ENCODE measurements at places on chromosomes 2 and 18.

- no peak for DNase-seq
These were observed 39.0 kb downstream of the VAPA start for GRCh38 chr18:9952633-9953416.

DNA sequence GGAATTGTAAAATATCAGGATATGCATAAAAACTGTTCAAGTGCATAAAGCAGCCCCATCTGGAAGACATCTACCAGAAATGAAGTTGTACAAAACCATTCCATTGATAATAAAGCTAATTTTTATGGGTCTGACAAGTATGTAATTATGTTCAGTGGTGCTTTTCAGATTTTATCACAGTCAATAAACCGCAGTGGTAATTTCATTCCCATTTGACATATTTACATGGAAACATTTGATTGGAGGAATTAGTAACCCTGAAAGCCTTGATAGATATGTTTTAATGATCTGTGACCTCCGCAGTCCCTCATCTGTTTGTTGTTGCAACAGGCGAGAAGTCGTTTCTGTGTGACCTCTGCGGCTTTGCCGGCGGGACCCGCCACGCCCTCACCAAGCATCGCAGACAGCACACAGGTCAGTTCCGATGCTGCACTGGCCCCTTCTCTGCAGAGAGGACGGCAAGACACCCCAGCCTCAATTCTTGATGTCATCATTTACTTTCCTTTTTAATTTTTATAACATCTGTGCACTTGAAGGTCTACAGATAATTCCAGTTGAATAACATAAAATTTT, 283.1 kb downstream of the ZNF407 start:
- DNase-seq: no peak

GRCh38 chr18:28359176-28359575, 182.2 kb upstream of the CDH2 start:
- no peak for DNase-seq

- DNase-seq: no peak
These were observed 1011.3 kb upstream of the CELF4 start for GRCh38 chr18:38576916-38577315.

- no peak for DNase-seq
These were observed 32.9 kb upstream of the NDUFV2 start for GRCh38 chr18:9069601-9070000.

GRCh38 chr2:10620481-10620880, 69.3 kb downstream of the NOL10 start:
- no peak for DNase-seq

DNA sequence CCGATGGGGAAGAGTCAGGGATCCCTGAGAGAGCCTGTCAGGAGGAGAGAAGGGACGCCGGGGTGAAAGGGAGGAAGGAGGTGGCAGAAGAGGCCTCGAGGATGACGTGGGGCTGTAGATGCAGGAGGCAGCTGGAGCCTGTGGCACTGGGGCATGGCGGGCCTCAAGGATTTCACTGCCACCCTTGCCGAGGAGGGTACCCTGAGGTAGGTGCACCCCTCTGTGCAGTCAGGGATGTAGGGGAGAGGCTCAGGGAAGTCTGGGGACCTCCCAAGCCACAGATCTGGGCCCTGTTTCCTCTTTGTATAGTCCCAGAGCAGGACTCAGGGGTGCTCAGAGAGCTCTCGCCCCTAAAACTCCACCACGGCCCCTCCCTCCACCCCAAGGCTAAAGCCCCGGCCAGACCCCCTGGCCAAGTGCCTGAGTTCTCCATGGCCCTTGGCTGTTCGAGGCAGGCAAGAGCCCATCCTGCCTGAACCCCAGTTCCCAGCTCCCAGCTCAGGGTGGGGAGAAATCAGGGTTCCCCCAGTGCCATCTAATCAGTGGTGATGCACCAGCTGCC, 39.0 kb upstream of the HDAC4 start:
- no peak for DNase-seq

GRCh38 chr2:1238598-1239138, 174.6 kb upstream of the TPO start:
- no peak for DNase-seq

DNA sequence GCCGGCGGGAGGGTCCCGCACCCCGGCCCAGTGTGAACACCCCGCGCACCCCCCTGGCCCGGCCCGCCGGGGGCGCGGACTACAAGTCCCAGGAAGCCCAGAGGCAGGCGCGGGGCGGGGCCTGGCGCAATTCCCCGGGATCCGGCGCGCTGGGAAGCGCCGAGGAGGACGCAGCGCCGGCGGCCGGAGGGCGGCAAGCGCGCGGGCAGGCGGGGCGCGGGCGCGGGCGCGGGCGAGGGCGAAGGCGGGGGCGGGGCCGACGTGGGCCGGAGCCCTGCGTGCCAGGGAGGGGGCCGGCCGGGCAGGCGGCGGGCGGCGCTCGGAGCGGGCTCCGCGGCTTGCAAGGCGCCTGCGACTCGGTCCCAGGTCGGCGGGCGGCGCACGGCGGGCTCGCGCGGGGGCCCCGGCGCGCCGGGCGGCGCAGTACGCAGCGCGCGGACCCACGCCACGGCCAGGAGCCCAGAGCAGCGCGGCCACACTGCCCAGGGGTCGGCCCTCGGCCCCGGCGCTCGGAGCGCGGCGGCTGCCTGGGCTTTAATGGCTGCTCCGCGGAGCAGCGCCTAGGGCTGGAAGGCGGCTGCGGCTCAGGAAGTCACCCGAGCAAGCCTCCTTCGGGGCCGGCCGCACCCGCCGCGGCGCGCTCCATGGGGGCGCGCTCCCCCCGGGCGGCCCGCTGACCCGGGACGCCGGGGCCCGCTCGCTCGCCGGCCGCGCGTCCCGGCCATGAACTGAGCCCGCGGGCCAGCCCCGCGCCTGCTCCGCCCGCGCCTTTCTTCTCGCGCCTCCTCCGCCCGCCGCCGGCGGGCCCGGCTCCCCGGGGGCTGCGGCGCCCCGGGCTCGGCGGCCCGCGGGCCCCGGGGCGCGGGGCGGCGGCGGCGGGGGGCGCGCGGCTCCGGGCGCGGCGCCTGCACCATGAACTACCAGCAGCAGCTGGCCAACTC, at the start of gene AGAP1:
TSS of gene AGAP1 (plus strand) at position 269 of the 941 bp plus-strand sequence.
- DNase-seq: no peak

GRCh38 chr2:69734035-69734611, 7.8 kb upstream of the ANXA4 start:
- DNase-seq: no peak

DNA sequence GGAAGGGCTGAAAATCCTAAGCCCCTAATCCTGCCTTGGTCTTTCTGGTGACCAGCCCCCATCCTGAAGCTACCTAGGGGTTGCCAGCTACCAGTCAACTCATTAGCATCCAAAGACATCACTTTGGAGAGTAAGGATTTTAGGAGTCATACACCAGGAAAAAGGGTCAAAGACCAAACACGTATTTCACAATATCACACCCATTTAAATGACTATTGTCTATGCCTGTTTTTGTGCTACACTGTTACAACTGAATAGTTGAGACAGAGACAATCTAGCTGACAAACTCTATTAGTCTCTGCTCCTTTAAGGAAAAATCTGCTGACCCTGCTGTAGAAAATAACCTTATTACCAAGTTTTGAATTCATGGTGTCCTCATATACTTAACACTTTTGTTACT, 21.0 kb upstream of the RBBP8 start:
- DNase-seq: no peak

- no peak for DNase-seq
These were observed 49.9 kb downstream of the TMEM18 start for GRCh38 chr2:627340-627709.

DNA sequence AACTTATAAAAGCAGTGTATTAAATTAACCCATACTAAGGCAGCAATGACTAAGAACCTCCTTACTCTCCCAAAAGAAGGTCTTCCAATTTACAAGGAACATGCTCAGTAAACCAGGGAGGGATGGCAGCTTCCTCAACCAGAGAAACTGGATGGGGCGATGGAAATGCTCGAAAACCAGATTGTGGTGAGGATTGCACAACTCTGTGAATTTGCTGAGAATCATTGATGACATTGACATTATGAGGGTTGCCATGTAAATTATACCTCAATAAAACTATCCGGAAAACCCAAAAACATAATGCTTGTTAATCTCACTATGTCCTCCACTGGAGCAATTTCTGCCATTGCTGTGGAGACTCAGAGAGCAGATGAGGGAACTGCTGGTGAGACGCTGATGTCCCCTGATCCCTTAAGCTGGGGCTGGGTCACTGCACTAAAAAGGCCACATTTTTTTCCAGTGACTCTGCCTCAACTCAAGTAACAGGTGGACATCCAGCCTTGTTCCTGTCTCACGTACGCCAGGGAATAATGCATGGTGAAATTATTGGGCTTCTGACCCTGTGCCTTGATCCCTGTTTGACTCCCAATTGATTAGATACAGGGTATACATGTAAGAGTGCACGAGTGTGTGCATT, 288.3 kb downstream of the CYP26B1 start:
- no peak for DNase-seq

- DNase-seq: no peak
These were observed 30.9 kb downstream of the GAREM1 start for GRCh38 chr18:32439802-32440201.

DNA sequence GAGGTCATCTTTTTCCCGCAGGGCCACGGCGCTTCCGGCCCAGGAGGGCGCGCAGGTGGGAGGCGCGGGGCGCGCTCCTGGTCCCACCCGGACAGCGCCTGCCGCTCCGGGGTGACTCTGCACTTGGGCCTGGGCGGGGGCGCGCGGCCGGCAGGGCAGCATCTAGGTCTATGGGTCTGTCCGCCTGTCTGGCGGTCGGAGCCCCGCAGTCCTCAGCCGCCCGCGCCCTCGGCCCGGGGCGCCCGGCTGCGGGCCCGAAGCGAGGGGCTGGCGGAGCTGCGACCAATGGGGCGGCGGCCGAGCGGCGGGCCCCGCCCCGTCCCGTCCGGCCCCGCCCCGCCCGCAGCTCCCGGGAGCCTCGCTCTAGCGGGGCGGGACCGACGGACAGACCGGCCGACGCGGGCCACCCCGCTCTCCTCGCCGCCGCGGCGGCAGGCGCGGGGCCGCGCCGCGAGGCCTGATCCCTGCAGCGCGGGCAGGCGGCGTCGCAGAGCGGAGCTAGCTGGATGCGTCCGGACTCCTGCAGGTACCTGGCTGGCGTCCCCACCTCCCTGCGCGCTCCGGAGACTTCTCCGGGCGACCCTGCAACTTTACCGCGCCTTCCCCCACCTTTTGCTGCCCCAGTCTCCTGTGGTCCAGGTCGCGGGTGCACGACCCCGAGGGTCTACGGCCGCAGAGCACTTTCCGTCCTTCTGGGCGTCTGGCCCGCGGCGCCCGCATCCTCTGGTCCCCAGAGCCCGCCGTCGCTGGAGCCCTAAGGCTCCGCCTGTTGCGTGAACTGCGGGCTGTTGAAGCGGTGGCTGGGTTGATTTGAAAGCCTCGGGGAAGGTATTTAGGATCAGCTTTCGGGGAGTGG, at the start of gene KCNS3:
TSS of gene KCNS3 (plus strand) at position 387 of the 856 bp plus-strand sequence. CDS start 52,342 bp downstream, outside the sequence.
- no peak for DNase-seq

GRCh38 chr18:61664419-61665084, 228.3 kb downstream of the RNF152 start:
- no peak for DNase-seq

GRCh38 chr2:176020400-176020799, 18.3 kb upstream of the LNPK start:
- no peak for DNase-seq

DNA sequence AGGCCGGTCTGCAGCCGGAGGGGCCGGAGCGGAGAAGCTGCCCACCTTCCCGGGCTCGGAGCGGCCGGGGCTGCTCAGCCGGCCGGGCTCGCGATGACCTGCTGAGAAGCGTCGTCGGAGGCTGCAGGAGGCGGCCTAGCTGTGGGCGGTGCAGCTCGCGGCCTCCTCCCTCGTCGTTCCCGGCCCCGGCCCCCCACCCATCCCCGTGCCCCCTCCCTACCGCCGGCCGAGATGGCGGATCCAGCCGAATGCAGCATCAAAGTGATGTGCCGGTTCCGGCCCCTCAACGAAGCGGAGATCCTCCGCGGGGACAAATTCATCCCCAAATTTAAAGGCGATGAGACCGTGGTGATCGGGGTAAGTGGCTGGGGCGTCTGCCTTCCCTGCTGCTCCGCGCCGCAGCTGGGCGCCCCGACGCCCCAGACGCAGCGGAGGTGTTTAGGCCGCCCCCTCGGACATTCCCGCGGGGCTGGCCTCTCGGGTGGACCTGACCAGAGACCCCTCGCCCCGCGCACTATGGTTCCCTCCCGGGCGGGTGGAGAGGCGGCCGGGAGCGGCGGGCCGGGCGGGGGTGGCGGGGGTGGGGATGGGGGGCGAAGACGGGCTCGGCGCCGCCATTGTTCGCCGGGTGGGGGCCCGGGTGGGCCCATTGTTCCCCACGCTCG, 492 bp downstream of the KIF5C start:
- no peak for DNase-seq

DNA sequence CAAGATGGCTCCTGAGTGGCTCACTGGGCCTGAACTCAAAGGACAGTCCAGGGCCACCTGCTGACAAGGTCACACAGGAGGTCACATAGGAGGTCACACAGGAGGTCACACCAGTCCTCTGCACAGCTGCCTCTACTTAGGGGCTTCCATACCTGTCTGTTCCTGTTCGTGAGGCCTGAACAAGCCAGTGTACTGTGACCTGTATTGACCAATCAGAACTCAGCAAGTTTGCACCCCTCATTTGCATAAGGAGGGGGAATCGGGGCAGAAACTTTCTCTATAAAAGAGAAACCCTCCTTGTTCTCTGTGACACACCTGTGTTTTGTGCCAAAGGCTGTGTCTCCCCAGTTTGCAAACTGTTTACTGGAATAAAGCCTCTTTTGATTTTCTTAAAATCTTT, 478.9 kb downstream of the EIPR1 start:
- DNase-seq: no peak

- DNase-seq: no peak
These were observed 45.1 kb upstream of the LRP1B start for GRCh38 chr2:142175813-142176338.

GRCh38 chr2:146370826-146371225, 1474.0 kb upstream of the ACVR2A start:
- no peak for DNase-seq

GRCh38 chr18:59616501-59616900, 80.7 kb downstream of the CCBE1 start:
- DNase-seq: no peak

- DNase-seq: no peak
These were observed 9.0 kb downstream of the PTPRM start for GRCh38 chr18:7576077-7576476.

GRCh38 chr2:111673526-111673925, 210.5 kb downstream of the ANAPC1 start:
- DNase-seq: no peak

- no peak for DNase-seq
These were observed 225.4 kb downstream of the FAM210A start for GRCh38 chr18:13500869-13501542.

DNA sequence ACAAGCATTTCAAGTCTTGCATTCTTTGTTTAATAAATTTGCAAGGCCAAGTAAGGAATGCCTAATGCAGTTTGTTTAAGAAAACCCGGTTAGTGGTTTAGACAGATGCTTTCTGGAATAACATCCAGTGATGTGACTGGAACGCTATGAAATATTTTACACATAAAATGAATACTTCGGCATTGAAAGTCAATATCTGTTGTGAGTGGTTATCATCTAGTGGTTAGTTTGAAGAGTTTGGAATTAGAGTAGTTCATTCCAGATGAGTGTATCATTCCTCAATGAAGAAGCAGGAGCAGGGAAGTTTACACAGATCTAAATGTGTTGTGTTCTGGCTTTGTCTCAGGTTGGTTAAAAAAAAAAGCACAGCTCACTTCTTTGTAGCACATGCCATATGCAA, 608.0 kb upstream of the PIK3C3 start:
- no peak for DNase-seq
